ENCODE measurements at places on chromosomes 5 and 9.
A peak's percentile ranks its signal among the peaks of the same experiment; 100 is the strongest.

GRCh38 chr5:133333326-133334150, 278.8 kb downstream of the FSTL4 start:
- DNase-seq, result no peak

DNA sequence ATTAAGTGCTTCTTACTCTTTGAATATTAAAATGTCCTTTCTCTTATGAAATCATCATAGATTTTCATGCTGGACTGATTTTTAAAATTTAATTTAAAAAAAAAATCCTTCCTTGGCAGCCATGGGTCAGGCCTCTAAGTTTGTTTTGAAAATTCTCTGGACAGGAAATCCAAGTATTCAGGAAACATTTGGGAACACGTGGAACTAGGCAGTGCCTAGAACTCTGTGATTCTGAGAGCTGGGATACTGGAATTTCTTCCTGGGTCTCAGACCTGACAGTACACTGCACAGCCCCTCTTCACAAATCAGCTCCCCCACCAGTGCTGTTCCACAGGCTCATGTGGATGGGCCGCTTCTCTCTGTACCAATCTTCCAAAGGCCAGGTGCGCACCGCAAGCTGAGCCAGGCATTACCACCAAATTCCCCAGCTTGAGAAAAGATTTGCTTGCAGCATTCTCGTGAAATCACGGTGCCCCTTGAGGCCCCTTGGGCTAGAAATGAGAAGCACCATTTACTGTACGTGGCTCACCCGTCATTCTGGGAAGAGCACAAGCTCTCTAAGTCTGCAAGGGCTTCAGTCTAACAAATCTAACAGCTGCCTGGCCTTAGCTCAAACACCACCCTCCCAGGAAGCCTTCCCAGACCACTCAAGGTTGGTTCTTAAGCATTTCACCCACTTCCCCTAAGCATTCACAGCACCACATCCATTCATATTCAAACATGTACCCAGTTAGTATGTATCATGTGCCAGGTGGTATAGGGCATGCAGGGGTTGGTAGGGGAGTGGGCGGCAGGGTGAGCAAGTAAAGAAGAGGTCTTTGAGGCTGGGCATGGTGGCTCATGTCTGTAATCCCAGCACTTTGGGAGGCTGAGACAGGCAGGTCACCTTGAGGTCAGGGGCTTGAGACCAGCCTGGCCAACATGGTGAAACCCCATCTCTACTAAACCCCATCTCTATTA, 26.5 kb downstream of the B4GALT1 start:
- no peak for DNase-seq

DNA sequence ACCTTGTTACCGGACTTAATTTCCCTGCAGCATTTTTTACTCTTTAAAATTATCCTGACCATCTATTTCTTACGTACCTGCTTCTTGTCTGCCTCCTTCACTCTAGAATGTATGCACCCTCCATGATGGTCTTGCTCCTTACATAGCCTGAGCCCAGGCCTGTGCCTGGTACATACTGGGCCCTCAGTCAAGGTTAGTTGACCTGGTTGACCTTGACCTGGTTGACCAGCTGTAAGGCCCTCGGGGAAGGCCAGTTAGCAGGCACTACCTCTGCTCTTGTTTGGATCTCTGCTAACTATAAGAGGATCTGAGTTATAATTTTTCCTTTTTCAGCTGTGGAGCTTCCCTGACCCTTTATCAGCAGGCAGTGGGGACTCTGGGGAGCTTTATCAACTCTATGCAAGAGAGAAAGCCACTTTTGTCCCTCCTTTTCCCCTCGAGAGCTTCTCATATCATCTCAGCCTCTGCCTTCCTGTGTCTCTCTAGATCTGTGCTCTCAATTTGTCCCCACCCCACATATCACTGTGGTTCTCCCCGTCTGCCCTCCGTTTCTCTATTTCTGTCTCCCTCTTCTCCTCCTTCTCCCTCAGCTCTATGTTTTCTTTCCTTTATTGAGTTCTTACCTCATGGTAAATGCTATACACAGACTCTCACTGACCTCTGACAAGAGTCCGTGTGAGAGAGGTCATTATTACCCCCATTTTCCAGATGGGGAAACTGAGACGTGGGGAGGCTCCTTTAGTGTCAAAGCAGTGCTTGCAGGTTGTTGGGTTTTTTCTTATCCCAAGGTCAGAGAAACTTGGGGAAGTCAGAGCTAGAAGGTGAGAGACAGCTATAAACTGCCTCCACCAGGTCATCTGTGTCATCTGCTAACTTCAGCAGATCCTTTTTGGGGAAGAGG, 28.6 kb downstream of the SPRY4 start:
- DNase-seq, result no peak

DNA sequence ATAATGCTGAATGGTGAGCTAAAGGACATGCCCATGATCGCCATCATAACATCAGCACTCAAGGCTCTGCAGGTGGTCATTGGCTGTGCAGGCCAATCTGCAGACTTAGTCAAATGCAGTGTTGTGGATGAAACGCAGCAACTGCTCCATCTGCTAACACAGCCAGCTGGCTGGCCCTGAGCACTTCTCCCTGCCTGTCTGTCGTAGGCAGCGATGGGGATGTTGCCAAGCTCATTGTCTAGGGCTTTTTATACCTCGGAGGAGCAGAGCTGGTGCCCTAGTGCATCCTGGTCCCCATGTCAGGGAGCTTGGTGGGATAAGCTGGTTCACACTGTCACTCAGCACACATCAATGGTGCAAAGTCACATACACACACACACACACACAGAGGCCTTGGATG, 189.4 kb downstream of the TENT4A start:
- DNase-seq, result no peak

GRCh38 chr5:106454651-106455415, 1215.9 kb downstream of the EFNA5 start:
- peak; percentile 54 for DNase-seq

- no peak for DNase-seq
Observed at GRCh38 chr9:136982232-136983051, at the start of gene LCNL1. TSS of gene LCNL1 (plus strand) at chr9:136982993. CDS start at chr9:136983587, 594 bp downstream.

- DNase-seq, result no peak
Observed at GRCh38 chr5:175129121-175129520, 314.9 kb downstream of the DRD1 start.

- DNase-seq, result peak; percentile 13
Observed at GRCh38 chr5:9387879-9388278, 158.0 kb downstream of the SEMA5A start.

DNA sequence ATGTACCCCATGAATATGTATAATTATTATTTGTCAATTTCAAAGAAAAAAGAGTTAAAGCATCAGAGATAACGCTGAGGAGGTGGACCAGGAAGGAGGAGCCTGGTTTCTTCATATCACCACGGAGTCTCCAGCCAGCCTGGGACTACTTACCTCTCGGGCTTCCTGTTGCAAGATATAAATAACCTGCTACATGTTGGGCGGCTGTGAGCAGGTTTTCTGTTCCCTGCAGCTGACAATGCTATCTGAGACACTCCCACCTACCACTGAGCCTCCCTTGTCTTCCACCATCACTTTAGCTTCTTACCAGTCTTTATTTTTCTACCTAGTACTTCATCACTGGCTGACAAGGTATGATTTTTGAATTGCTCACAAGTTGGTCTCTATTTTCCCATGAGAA, 102.7 kb upstream of the CPEB4 start:
- DNase-seq, result no peak

DNA sequence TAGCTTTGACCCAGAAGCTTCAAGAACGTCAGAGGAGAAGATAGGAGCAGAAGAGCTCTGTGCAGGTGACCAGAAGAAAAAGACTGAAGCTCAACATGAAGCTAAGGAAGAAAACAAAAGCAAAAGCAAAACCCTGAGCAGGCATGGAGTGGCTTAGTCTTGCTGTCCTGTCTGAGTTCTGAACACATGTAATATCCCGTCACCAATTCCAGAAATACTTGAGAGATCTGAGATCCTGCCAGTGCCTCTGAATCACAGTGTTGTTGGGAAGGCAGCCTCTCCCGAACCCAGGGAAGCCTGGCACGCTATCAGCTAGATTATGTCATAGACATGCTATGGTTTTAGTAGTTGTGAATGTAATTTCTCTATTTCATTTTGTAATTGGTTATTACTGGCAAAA, 235.7 kb downstream of the ICE1 start:
- DNase-seq, result peak; percentile 43

- no peak for DNase-seq
Observed at GRCh38 chr5:38456657-38457399, 99.6 kb downstream of the LIFR start.

GRCh38 chr5:54835647-54836046, 149.7 kb downstream of the ESM1 start:
- peak; percentile 29 for DNase-seq

DNA sequence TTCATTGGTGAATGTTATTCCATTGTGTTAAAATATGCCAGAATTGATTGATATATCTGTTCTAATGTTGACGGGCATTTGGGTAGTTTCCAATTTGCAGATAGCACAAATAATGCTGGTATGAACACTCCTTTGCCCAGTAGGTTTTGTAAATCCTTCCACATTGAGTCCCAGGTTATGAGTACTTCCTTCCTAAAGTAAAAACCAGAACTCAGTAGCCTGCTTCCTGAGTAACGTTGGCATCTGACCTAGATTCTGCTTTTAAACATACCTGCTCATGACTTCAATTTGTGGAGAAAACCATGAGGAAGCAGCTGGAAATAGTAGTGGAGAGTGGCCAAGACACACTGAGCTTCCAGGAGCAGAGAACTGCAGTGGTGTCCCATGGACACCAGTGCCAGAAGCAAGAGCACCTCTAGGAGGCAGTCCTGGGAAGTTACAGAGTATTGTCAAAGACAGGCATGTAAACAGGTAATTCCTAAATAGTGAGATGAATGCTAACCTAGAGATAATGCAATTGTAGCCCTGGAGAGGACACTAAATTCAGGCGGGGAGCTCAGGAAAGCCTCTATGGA, 24.3 kb upstream of the RASGRF2 start:
- DNase-seq, result no peak

- peak; percentile 79 for DNase-seq
Observed at GRCh38 chr5:88690409-88691229, 192.4 kb downstream of the MEF2C start.

- DNase-seq, result no peak
Observed at GRCh38 chr5:141960018-141960417, 2.0 kb upstream of the PCDH12 start.

GRCh38 chr9:68643901-68644809, 60.9 kb upstream of the PIP5K1B start:
- no peak for DNase-seq

GRCh38 chr5:180636016-180636402, 13.4 kb downstream of the FLT4 start:
- DNase-seq, result no peak

DNA sequence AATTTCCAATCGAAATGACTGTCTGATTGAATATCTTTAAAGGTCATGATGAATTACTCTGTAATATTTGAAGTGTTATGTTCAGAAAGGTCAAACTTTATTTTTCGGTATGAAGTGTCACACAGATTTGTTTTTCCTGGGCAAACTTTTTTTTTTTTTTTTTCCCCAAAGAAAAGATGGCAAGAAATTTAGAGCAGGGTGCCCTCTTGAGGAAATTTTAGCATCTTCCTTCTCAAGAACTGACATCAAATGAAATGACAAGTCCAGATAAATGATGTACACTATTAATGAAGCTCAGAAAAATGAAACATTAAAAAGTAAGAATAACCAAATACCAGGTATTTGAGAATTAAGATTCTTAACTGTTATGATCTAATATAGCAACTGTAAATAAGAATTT, 123.6 kb downstream of the INVS start:
- peak; percentile 58 for DNase-seq

GRCh38 chr9:72363236-72363635, 1.8 kb downstream of the ZFAND5 start:
- no peak for DNase-seq

DNA sequence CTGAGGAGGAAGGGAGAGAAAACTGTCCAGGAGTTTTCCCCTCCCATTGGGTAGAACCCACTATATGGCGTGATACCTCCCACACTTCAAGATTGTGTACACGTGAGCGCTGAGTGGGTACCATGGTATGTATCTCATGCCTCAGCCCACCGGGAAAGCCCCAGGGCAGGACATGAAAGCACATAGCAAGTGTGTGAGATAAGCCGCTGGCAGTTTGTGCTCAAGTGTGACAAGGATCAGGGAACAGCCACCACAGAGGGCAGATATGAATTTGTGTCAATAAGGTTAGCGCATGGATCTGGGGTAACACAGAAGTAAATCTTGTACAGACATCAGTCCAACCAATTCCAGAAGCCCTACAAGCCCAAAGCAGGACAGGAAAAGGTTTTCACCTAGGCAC, 42.6 kb upstream of the NAA35 start:
- no peak for DNase-seq

DNA sequence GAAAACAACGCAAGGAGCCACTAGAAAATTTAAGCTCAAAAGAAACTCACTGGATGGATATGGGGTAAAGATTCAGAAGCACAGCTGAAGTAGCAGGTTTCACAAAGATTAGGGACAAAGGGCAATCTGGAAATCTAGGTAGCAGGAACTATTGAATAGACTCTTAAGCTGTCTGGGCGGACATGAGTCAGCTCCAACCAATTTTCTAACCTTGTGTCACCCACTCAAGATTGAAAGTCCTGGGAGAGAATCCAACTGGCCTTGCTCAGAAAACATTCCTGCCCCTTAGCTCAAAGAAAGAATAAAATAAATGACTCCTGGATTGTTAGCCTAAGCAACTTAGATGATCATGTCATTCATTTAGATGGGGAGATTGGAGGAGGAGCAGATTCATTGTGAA, 69.2 kb downstream of the STK32A start:
- DNase-seq, result peak; percentile 91

DNA sequence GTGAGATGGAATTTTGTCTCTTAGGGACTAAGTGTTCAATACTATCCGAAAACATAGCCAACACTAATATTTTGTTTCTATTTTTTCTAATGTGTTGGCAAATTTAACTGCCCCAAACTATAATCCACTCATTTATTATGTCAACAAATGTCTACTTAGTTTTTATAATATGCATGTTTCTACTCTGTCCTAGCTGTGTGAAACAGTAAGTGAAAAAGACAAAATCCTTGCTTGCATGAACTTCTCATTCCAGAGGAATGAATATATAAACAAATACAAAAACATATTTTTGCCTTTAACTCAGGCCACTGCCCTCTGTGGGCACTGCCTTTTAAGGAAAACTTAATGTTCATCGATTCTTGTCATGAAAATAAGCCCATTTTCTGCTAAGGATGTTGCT, 1275.4 kb upstream of the CDH18 start:
- peak; percentile 27 for DNase-seq

GRCh38 chr5:60699288-60699608, 718 bp downstream of the DEPDC1B start:
- DNase-seq, result no peak

GRCh38 chr5:58751222-58751837, 168.5 kb downstream of the RAB3C start:
- peak; percentile 4 for DNase-seq

All from astrocyte of the spinal cord (primary cell).